NCI-H1930 (cell line): ENCODE measurements at places on chromosomes 6 and 20.
A peak's percentile ranks its signal among the peaks of the same experiment; 100 is the strongest.

DNA sequence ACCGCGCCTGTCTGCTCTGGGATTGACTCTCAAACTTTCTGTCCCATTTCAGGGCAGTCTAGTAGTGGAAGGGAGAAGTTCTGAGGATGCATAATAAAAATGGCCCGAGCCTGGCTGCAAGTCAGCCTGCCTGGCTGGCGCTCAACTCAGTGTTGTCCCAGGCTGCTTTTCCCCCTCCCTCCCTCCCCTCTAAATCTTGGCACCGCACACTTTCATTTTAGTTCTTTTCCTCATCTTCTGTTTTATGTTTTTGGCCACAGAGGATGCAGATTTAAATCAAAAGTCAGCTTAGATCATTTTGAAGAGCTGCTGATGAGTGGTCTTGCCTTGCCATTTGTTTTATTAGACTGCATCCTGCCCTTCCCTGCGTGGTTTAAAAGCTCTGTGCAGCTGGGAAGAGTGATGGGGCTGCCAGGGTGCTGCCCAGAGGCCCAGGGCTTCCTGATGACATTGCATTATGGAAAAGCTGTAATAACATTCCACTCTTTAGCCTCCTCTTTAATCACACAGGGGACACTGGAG is 6.5 kb upstream of the UQCC2 start:
- no peak for DNase-seq

GRCh38 chr6:3001773-3002293 is 2.1 kb downstream of the NQO2 start:
- no peak for DNase-seq

DNA sequence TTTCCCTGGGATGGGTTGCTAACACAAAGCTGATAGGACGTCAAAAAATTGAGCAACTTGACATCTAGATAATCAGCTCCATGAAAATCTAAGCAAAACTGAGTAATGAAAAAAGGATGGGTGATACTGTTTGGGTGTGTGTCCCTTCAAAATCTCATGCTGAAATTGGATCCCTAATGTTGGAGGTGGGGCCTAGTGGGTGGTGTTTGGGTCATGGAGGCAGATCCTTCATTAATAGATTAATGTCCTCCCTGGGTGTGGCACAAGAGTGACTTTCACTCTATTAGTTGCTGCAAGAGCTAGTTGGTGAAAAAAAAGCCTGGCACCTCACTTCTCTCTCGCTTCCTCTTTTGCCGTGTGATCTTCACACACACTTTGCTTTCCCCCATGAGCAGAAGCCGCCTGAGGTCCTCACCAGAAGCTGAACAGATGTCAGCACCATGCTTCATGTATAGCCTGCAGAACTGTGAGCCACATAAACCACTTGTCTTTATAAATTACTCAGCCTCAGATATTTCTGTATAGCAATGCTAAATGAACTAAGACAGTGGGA is 160.9 kb downstream of the FRK start:
- no peak for DNase-seq

DNA sequence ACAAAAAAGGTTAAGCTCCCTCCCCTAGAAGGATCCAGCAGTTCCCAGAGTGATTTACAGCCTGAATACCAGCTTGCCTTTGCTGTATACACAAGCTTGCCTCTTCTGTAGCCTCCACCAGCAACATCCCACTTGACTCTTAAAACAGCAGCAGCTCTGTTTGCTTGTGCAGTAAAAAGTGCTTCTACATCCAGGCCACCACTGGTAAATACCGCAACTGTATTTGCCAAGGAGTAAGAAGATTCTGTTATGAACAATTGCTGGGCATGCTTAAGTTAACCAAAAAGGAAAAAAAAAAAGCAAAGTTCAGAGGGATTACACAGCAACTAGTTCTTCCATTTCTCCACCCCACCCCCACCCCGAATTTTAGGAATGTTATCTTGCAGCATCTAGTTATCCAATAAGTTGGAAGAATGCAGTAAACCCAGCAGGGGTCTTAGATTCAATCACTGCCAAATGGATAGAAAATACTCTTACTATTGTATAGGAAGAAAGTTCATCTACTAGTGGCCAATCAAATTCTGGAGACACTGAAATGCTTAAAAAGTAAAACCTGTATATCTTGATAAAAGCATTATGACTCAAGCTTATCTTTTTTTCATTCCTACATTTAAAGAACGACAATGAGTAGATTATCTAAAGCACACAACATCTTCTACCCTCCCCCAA is 4.8 kb downstream of the SALL4 start:
- DNase-seq, result no peak

DNA sequence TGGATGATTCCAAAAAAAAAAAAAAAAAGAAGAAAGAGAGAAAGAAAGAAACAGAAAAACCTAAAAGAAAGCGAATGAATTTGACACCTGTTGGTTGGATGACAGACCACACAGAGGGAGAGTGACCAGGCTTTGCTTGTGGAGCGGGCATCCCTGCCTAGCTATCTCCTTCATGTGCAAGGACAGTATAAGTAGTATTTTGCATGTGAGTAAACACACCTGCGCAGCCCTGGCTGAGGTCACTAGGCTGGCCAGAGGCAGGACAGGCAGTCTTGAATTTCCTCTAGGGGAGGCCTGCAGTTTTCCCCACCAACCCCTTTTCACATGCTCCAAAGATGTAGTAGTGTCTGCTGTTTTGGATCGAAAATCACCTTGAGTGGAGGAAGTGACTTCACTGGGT is 126.4 kb downstream of the CCDC170 start:
- DNase-seq, result no peak

DNA sequence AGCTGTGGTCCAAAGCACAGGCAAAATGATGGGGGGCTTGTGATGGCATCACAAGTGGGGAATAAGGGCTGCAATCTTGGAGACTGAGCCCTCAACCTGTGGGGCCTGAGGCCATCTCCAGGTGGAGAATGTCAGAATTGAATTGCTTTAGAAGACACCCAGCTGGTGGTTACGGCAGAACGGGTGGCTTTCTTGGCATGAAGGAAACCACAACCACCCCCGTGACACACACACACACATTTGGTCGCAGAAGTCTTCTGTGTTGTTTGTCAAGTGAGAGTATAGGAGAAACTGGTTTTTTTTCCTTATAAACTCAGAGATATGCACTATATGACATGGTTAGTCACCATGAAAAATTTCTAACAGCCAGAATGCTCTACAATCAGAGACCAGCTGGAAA is 139.5 kb upstream of the CDH4 start:
- no peak for DNase-seq

DNA sequence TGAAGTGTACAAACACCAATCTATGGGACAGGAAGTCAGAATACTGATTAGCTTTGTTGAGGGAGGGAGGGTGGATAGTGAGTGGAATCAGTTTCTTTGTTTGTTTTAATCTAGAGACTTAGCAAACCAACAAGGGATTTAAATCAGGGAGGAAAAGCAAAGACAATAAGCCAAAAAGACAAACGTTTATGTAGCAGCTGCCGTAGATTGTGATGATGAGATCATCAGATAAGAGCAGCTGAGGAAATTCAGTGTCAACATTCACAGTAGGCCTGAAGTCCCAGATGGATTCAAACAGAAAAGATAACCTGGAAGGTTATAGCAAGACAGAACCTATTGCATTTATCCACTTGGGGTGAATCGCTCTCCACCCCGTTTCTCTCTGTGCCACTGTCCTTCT is 104.9 kb upstream of the SYNDIG1 start:
- DNase-seq, result peak; percentile 9
